T-cell (primary cell): ENCODE measurements at places on chromosomes 3 and 15.

GRCh38 chr15:50180582-50180981, 1.4 kb upstream of the SLC27A2 start:
- no peak for DNase-seq

GRCh38 chr15:81024265-81024872, 23.6 kb downstream of the TLNRD1 start:
- DNase-seq = no peak

GRCh38 chr3:191301017-191301416, 28.2 kb upstream of the CCDC50 start:
- no peak for DNase-seq

GRCh38 chr15:100824211-100824610, 55.4 kb upstream of the ALDH1A3 start:
- no peak for DNase-seq

DNA sequence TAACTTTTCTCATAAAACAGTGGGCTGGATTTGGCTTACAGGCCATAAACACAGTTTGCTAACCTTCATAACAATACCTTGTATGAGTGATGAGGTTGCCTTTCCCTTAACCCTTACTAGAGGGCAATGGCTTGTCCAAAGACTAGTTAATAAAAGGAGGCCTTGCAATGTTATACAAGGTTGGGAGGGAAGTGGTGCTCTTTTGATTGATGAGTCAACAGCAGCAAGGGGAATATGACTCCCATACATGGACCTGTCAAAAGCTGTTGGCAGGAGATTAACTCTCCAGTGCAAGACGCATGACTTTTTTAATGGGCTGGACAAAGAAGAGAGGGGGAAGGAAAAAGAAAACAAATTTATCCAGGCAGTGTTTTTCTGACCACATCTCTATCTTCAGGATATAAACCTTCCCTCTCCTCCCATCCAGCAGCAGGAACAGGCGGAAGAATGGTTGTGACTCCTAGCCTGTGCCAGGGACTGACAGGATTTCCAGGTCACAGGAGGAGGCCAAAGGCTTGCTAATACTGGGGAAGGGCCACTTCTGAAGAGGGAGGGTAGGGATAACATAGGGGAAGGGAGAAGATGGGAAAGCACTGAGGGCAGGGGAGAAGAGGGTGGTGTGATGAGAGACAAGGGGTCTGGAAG, 35.2 kb upstream of the ARL14 start:
- no peak for DNase-seq

DNA sequence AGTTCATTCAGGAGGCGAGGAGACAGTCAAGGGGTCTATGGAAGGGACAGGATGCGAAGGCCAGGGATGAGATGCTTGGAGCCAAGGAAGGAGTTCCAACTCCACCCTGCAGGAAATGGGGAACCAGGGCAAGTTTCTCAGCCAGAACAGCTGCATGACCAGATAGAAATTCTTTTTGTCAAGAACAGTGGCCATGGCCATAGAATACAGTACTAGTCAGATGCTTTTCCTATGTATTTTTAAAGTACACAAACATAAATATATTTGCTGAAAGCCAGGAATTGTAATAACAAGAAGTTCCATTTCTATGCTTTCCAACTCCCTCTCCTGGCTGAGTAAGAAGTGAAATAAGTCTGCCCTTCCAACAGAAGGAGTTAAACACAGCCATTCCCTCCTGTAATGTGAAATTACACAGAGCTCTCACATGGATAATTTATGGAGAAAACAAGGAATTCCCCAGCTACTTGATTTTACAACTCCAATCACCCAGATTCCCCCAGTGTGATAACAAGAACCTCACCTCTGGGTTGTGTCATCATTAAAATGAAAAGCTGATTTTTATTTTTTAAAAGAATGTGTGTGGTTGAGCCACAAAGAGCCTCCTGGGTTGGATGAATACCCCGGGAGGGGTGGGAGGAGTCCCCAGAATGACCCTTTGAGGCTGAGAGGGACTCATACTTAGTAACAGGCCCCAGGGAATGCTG, 124.6 kb upstream of the ARHGEF3 start:
- no peak for DNase-seq

GRCh38 chr3:179156775-179157174, 8.6 kb downstream of the PIK3CA start:
- no peak for DNase-seq

DNA sequence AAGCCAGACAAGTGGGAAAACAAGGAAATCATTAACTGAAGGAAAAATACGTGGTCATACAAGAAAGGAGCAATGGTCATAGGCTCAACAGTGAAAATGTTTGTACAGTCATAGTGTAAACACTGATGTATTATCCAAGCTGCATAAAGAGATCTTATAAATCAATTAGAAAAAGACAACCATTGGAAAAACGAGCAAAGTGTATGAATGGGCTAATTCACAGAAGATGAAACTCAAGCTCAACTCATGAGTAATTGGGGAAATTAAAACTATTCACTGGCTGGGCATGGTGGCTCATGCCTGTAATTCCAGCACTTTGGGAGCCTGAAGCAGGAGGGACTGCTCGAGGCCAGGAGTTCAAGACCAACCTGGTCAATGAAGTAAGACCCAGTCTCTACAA, 6.4 kb upstream of the IGF2BP2 start:
- no peak for DNase-seq

DNA sequence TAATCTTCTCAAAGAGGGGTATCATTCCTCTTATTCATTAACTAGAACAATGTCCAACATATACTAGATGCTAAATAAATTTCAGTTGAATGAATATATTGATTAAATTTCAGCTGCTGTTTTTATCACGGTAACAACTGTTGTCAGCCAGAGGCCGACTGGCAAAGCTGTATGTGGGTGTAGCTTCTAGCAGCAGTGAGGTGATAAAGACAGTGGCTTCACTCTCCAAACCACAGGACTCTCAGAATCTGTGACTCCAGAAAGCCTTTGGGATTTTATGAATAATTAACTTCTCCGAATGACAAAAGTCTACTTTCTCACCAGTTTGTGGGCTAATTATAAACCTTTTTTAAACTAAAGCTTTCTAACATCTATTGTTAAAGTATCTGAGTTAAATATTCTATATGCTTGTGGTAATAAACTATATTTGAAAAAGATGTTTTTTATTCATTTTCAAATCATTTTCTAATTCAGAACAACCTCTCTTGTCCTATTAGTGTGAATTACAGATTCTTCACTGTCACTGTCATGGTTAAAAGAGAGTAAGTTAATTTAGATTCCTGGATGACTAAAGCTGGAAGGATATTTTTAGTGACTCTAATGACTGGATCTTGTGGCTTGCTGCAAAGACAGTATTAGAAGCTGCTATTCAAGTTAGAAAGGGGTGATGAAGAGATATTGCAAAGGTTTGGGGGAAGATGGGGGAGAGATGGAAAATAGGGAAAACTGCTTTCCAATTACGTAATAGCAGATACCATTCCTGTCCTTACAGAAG, 796.4 kb upstream of the ARPP21 start:
- no peak for DNase-seq

DNA sequence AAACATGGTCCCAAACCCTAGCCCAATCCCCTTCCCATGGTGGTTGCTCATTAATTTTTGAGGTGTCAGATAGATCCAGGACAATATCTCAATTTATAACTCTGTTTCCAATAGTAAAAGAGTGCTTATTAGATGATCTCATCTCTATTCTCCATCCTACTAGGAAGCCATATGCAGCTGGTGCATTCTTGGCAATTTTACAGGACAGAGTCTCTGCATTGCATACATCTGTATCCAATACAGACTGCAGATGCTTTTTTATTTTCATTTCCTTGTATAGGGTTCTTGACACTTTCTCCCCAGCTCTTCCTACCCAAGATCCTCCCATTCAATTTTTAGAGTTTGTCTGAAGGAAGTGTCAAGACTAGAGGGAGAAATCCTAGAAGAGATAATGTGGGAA, 194.8 kb upstream of the DPH6 start:
- DNase-seq = no peak
